Cortex of kidney (tissue), 1 donor: ENCODE measurements at places on chromosomes 3 and 15.

- no peak for DNase-seq
These were observed 6.3 kb downstream of the FAM81A start for GRCh38 chr15:59444081-59444835.

DNA sequence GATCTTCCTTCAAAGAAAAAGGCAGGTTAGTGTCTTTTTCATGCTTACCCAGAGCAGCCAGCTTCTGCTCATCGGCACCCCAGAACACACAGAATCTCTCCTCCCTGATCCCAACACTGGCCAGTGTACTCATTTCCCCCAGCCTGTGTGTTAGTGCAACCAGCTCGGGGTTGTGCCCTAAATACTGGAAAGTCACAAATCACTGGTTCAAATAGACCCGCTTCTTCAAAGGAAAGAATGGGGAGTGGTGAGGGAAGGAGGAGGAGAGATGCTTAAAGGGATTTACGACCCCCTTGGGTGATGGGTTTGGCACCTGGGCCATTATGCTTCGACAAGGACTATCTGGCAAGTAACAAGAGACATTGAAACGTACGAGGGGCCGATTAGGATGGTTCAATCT, 114.0 kb downstream of the FOXB1 start:
- no peak for DNase-seq

GRCh38 chr3:126732281-126733060, 28.4 kb downstream of the CHCHD6 start:
- no peak for DNase-seq

- DNase-seq = no peak
These were observed 755 bp downstream of the PDE8A start for GRCh38 chr15:84982301-84982920.

DNA sequence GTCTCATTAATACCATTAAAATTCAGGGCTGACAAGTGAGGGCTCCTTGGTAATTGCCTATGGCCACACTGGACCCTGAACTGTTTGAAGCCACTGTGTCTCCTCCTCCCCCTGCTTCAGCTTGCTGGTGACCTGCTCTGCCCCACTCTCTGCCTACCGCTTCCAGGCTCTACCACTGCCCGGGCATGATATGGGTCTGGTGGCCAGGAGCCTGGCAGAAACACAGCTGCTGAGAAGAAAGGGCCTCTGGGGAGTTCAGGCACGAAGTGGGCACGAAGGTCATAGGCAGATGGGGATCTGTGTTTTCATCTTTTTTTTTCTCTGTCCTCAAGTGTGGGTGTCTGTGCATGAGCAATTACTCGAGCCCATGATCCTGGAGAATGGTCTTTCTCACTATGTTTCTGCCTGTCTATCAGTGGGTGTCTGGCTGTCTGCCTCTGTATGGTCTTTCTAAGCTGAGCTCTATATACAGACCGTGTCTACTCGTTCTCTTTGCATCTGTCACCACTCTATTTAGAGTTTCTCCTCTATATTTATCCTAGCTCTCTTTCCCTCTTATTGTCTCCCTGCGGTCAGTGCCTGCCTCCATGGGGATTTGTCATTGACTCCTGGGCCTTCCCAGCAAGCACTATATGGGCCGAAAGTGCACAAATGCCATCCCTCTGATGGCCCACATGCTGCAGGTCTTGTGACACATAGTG, 42.1 kb upstream of the EPHB1 start:
- no peak for DNase-seq

- no peak for DNase-seq
These were observed 32.0 kb downstream of the FAIM start for GRCh38 chr3:138640537-138640936.

DNA sequence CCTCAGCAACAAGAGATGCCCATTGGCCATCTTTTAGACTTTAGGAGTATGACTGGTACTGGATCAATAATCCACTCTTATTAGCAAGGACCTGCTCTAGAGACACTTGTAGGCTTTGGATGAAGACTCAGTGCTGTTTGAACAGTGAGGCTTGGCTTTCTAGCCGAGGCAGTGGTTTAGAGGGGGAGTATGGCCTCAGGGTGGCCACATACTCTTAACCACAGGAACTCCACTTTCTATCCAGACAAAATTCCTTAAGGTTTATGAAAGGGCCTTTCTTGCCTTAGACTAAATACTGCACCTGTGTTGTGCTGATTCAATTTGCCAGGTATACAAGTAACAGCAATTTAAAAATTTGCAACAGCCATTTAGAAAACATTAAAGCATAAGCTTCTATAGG, 1046.3 kb downstream of the DIPK2A start:
- DNase-seq = no peak

GRCh38 chr3:52678265-52679198, 7.2 kb downstream of the PBRM1 start:
- no peak for DNase-seq

DNA sequence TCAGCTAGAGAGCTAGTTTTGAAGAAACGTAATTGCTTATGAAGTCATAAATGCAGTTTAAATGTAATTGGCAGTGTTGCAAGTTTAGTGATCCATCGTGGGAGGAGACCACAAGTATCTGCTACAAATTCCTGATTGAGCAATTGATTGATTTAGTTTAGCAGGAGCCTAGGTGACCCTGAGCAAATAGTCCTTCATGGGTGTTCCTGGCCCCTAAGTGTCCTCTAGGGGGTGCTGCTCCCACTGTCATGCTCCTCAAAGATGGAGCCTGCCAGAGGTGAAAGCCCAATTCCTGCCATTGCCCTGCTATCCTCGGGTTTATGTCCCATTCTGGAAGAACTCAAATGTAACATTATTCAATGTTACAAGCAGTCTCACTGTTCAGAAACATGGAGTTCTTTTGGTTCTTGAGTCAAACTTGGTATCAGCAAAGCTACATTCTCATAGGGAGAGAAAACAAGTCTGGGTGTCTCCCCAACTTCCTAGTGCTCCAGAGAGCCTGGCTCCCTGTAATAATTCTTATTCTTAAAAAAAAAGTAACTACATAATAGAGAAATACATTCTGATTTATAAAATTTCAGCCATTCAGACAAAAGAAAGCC, 29.8 kb upstream of the SENP5 start:
- DNase-seq = no peak

GRCh38 chr3:194937144-194937543, 251.5 kb downstream of the FAM43A start:
- DNase-seq = no peak

DNA sequence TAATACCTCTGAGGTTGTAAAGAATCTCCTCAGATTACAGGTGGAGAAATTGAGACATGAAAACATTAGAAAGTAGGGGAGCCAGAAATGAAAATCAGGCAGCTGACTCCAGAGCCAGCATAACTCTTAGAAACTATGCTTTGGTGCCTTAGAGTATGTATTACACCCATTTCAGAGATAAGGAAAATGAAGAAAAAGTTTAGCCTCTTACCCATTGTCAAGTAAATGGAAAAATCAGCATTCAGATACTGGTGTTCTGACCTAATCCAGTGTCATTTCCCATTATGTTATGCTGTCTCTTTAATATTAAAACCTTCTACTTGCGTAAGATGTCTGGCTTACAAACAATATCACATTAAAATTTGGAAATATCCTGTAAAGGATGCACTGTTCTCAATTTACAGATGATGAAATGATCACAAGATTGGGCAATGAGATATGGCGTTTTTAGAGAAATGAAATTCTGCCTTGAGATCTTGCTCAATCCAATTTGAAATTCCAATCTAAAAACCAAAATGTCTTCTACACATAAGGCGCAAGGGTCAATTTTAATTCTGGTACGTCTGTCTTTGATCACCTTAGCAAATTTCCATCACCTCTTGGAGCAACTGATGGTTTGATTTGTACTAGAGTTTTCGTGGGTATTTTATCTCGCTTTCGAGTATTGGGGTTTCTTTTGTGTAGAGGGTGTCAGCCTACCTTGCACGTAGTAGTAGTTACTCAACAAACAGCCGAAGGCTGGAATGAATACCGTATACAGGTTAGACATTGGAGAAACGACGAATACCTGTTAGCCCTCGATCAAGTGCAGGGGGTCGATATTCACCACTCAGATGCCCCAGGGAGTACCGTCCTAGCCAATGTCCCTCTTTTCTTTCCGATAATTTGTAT, 902 bp upstream of the ZCWPW2 start:
- DNase-seq = no peak

DNA sequence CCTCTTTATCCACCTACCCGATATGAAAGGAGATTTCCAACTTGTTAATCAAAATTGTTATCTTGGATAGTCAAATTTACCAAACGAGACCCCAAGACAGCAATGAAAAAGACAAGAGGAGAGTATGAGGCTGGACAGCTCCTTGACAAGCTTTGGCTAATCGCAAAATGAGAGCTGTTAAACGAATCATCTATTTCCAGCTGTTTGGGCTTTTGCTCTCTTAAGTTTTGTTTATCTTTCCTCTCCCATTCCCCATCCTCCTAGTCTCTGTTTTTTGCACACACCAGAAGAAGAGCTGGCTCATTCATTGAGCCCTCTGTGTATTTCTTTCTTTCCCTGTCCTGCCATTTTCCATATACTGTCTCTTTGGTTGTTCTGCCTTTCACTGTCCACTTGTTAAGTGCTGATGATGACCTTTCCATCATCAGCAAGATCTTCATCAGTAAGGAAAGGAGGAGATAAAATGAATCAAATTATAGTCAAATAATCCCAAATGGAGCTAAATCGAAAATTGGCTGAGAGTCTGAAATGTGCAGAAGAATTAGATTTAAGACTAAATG, 161.6 kb downstream of the SLC9A9 start:
- no peak for DNase-seq

DNA sequence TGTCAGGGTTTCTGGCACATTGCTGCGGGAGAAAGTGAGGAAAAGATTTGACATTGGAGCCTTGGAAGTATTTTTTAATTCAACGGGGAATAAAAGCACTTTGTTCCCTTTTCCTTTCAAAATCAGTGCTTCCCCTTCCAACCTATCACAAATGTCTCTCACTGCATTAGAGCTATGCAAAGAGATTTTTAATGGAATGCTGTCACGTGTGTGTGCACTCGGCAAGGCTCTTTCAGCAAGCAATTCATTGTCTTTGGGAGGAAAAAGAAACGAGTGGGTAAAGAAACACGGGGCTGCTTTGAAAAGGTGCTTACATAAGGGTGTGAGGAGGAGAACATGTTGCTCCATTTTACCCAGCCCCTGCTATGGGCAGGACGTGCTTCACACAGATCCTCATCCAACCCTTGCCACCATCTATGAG, 490.4 kb upstream of the PROK2 start:
- DNase-seq = no peak

DNA sequence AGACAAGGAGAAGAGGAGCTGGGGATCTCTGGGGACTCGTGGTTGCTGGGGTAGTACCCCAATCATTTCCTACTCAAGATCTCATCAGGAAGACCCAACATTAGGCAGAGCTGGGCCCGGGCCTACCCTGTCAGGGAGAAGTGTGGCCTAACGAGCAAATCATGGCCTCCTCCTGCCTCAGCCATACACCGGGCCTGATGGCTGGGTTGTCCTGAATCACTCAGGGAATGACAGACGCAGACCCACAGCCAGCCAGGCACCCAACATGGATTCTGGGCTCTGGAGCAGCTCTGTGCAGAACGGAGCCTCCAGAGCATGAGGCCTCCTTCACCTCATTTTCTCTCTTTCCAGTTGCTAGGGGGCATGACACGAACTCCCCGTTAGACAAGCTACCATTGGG, 19.7 kb downstream of the ITGA11 start:
- DNase-seq = no peak

- no peak for DNase-seq
These were observed 17.1 kb upstream of the LZTFL1 start for GRCh38 chr3:45858809-45859543.

DNA sequence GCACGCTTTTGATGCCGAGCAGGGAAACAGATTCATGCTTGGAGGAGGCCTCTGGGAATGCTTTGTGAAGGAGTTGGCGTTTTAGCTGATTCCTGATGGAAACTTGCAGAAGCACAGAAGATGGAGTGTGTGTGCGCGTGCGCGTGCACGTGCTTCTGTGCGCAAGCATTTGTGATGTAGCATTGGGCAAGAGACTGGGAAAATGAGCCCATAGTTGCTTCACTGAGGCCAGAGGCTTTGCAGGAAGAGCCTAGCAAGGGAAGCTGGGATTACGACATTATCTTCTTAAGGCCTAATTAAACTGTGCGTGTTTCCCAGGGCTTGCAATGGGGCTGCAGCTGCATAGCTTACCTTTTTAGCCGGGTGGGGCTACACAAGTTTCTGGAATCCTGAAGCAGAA, 18.1 kb upstream of the AGBL1 start:
- no peak for DNase-seq

GRCh38 chr3:134351427-134351826, 22.8 kb downstream of the AMOTL2 start:
- no peak for DNase-seq

- no peak for DNase-seq
These were observed 13.1 kb upstream of the PRKCD start for GRCh38 chr3:53147903-53148400.

GRCh38 chr3:13717222-13717895, 162.5 kb downstream of the WNT7A start:
- no peak for DNase-seq

- DNase-seq = no peak
These were observed 23.5 kb downstream of the NR1D2 start for GRCh38 chr3:23968463-23969184.

DNA sequence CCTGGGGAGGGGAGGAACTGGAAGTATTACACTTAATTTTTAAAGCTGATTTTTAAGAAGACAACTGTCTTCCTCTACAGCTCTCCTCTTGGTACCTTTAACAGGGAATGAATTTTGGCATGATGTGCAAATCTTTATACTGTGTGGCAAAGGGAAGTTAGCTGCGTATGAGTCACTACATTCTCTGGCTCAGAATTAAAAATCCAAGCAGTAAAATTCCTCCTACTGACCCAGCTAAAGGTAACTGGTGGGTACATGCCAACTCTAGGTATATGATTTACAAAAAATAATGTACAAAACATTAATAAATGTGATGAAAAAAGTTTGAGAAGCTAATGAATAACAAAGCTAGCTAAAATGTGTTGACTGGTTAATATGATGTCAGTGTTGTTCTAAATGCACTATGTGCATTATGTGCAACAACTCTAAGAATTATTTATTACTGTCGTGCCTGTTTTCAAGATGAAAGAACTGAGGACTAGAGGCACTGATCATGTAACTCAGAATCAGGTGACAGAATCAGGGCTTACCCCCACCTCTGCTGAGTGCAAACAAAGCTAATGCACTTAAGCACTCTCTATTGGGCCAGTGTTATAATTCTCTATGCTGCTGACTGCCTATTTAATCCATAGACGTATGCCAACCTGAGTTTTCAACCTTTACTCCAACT, 194.7 kb upstream of the CADPS start:
- DNase-seq = no peak

- no peak for DNase-seq
These were observed 31.5 kb upstream of the ZNF502 start for GRCh38 chr3:44680921-44681455.
